ENCODE measurements at places on chromosomes 2 and 18.

GRCh38 chr2:127275356-127275755, 18.6 kb downstream of the ERCC3 start:
- no peak for DNase-seq

GRCh38 chr2:102765061-102765460, 3.2 kb downstream of the TMEM182 start:
- DNase-seq, result no peak

- DNase-seq, result no peak
Measured at GRCh38 chr2:29606104-29607037, 315.0 kb downstream of the ALK start.

- no peak for DNase-seq
Measured at GRCh38 chr2:205280596-205281236, 401.6 kb upstream of the NRP2 start.

DNA sequence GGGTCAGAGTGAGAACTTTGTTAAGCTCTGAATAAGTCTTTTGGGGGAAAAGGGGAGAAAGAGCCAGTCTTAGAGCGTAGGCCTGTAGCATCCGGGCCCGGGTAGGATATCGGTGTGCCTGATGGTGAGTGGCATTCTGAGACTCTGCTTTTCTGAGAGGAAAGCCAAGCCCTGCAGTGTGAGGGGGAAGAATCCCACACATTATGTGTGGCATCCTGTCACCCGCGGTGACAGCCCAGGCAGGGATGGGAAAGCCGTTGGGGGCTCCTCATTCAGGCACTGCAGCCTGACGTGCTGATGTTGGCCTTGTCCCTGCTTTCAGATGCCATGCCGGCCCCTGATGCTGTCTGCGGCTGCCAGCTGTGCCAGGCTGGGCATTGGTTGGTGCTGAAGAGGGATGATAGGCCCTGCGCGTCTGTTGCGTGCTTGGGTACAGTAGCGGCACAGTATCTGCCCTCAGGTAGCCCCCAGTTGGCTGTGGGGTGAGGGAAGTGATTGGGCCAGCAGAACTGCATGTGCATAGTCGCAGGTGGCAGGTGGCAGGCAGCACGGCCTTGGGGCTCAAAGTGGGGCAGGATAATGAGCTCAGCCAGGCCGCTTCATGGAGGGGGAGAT, 37.6 kb downstream of the GLI2 start:
- no peak for DNase-seq

GRCh38 chr2:239093952-239094351, 246.1 kb downstream of the TWIST2 start:
- DNase-seq, result no peak

GRCh38 chr18:13614641-13615288, 111.6 kb downstream of the FAM210A start:
- DNase-seq, result peak; percentile 37

- peak; percentile 18 for DNase-seq
Measured at GRCh38 chr18:61892683-61893308, at the start of gene RNF152. TSS of gene RNF152 (minus strand) at chr18:61893007. CDS start at chr18:61816463, 76,544 bp downstream.

GRCh38 chr2:196329959-196330358, 158.6 kb upstream of the STK17B start:
- DNase-seq, result no peak

GRCh38 chr2:29314816-29315571, 199.8 kb downstream of the CLIP4 start:
- DNase-seq, result peak; percentile 44

- DNase-seq, result no peak
Measured at GRCh38 chr2:137886083-137886831, 78.0 kb upstream of the HNMT start.

DNA sequence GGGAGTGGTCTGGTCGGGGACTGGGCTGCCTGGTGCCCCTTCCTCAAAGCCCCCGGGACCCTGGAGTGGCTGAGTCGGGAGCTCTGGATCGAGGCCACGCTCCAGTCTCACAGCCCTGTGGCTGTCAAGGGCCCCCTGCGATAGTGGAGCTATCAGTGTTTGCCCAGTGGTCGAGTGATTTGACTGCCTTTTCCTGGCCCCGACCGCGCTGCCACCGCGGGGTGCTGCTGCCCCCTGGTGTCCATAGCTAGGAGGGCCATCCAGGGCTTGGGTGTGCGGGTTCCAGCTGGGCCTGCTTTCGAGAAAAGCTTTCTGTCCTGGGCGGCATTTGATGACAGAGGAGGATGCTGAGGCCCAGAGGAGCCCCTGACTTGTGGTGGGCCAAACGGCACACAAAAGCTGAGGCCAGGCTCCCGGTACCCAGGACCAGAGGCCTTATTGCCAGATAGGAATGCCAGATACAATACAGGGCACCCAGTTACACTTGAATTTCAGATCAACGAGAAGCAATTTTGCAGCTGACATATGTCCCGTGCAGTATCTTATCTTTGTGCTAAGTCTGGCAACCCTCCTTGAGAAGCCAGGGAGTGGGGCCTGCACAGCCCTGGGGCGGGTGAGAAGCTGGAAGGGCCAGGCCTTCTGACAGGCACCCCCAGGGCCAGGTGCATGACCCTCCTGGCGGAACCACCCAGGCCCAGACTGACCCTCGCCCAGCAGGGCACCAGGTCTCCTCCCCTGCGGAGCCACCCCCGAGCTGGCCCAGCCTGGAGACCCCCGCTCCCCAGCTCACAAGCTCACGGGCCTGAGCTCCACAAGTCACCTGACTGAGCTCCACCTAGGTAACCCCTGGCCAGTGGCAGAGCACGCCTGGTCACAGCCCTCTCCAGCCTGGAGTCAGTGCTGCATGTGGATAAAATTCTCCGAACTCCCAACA, 13.0 kb downstream of the ODC1 start:
- peak; percentile 65 for DNase-seq

DNA sequence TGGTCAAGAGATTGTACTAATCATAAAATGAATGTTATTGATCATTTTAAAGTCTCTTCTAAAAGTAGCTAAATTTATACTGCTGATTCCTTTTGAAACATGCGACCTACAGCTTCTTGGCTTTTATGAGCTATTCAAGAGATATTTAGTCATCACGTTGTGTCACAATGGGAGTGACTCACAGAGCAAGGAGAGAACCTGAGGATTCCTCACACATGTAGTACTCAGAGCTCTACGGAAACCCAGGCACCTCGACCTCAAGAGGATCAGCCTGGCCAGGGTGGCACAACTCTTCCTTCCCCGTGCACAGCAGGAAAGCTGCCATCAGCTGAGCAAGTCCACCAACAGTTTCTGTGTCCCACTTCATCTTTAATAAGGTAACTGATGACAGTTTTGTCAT, at the start of gene DHRS9:
DHRS9 (plus strand) TSS at position 223 of the 400 bp plus-strand sequence. CDS start 12,019 bp downstream, outside the sequence.
- DNase-seq, result no peak
